ENCODE measurements at places on chromosomes 6 and 20.

DNA sequence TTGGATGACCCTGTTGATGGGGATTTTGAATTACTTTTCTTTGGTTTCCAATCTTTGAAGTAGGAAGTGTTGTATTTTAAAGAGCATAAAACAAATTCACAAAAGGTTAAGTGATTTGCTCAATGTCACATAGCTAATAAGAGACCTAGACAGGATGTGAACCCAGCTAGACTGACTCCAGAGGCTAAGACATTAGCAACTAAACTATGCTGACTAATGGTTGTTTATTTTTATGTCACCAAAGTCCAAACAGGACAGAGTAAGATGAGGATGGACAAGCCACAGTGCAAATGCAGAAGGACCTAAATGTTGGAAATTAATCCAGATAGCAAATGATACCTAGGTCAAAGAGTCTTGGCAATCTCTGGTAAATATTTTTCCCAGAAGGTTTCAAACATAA lies 38.0 kb downstream of the OGFRL1 start:
- no peak for DNase-seq

- peak; percentile 26 for DNase-seq
Measured at GRCh38 chr20:58649288-58650180, 1.5 kb upstream of the STX16 start.

DNA sequence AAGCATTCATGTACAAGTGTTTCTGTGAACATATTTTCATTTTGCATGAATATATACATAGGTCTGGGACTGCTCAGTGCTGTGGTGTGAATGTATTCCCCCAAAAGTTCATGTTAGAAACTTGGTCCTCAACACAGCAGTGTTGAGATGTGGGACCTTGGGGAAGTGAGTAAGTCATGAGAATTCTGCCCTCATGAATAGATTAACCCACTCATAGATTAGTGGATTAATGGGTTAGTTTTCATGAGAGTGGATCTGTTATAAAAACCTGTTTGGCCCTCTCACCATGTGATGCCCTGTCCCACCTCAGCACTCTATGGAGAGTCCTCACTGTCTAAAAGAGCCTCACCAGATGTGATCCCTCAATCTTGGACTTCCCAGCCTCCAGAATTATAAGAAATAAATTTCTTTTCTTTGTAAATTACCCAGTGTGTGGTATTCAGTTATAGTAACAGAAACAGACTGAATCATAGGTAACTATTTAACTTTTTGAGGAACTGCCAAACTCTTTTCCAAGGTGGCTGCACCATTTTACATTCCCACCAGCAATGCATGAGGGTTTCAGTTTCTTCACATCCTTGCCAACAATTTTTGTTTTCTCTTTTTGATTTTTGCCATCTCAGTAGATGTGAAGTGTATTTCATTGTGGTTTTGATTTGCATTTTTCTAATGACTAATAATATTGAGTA lies 45.3 kb downstream of the QRSL1 start:
- DNase-seq: no peak

GRCh38 chr20:63626424-63627128 lies at the start of gene GMEB2:
GMEB2 (minus strand) TSS chr20:63627101; CDS start chr20:63619397, 7,704 bp downstream.
- no peak for DNase-seq

DNA sequence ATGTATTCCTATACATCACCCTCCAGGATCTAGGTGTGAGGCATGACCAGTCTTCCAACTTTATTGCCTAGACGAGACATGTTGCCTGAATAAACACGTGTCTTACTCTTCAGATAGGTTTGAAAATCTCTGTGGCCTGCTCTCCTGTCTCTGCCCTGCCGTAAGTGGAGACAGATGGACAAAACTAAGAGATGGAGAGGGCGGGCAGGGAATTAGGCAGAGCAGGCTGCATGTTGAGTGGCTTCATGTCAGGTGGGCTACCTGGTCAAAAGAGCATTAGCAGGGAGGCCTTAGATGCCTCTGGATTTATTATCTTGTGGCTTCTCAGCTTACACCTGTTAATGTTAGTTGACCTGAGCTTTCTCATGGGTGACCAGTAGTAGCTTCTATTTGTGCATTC lies 59.0 kb upstream of the TULP4 start:
- DNase-seq: no peak

- no peak for DNase-seq
Measured at GRCh38 chr20:49594143-49594930, 26.4 kb upstream of the PTGIS start.

GRCh38 chr6:107689951-107690642 lies 134.0 kb downstream of the SCML4 start:
- DNase-seq: no peak

DNA sequence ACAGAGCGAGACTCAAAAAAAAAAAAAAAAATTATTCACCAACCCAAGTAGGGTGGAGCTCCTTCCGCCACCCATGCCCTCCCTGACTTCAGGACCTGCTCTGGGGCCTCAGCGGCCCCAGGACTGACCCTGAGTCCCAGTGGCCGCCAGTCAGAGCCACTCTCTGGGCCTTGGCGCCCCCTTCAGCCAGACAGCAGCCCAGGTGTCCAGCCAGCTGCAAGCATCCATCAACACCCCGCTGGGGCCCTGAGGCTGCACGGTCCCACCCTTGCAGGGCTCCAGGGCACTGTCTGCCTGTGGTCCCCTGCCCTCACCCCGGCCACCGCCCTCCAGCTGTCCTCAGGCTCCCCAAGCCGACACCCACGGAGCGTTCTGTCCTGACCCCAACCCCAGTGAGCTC lies 11.4 kb upstream of the KCNQ2 start:
- DNase-seq: no peak

GRCh38 chr20:45290677-45291355 lies 15.8 kb upstream of the RBPJL start:
- DNase-seq: peak; percentile 45

DNA sequence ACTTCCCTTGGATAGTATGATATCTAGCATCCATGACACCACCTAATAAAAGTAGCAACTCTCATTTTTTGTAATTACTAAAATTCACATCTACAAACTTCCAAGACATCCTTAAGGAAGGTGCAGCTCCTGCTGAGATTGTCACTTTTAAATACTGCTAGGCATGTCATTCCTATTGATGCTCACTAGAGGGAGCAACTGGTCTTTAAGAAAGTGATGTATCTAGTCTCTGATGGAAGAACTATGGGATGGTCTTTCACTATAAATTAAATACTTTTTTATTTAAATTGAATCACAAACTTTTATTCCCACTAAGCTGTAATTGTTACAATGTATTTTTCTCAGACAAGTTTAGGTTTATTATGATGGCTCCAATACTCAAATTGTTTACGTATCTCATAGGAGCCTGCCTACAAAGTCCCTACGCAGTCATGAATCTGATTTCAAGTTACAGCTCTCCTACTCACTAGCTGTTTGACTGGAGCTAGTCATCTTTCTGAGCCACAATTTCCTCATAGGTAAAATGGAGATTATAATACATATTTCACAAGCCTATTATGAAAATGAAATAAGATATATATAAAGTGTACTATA lies 8.1 kb upstream of the TSPYL1 start:
- peak; percentile 46 for DNase-seq

DNA sequence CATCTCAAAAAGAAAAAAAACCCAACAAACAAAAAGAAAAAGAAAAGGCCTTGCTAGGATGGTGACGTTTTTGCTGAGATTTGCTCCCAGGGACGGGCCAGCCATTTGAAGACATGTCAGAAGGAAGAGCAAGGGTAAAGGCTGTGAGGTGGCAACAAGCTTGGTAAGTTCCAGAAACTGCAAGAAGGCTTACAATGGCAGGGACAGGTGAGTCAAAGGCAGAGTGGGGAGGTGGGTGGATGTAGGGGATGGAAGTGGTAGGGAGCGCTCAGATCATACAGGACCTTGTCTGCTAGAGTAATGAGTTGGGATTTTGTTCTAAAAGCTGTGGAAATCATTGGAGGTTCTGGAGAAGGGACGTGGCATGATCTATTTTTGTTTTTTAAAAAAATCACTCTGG lies 4.3 kb downstream of the KIF3B start:
- no peak for DNase-seq

GRCh38 chr6:107129370-107129925 lies 14.1 kb upstream of the BEND3 start:
- DNase-seq: no peak

DNA sequence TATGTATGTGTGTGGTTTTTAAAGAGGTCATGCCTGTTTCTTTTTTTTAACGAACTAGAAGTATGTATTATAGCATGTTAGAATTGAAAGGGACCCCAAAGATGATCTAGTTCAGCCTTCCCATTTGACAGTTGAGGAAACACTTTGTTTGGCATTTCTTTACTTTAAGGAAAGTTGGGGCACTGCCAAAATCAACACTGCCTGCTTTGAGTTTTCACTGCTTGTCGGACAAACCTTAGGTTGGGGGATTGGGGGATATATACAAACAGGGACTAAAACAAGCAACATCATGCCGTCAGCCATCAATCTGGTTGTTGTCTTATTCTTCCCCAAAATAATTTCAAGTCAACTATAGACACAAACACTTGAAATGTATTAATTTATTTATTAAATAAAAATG lies 14.1 kb upstream of the CALHM6 start:
- no peak for DNase-seq

DNA sequence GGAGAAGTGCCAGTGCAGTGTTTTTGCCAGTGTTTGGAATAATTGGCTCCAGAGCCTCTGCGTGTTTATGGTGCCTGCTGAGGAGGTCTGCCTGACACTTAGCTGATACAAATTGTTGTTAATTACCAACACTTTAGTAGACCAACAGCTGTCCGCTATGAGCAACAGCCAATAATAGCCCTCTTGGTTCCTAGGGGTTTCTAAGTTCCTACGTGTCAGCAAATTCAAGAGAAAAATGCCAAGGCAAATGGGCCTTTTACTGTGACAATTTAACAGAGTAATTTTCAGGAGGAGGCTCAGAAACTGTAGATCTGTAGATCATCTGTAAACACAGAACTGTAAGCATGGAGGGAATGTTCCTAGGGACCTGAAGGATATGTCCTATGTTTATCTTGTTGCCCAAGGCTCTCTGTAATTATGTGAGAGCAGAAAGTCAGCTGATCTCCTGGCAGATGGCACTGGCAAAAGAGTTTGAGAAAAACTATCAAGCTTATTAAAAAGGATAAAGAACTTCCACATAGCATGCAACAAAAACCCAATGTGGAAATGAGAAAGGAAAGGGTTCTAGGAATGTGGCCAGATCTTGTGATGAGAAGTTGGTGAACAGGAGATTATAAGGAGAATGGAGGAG lies 157.7 kb downstream of the GJA1 start:
- no peak for DNase-seq

- DNase-seq: peak; percentile 19
Measured at GRCh38 chr6:141484711-141485110, 648.0 kb upstream of the GJE1 start.

DNA sequence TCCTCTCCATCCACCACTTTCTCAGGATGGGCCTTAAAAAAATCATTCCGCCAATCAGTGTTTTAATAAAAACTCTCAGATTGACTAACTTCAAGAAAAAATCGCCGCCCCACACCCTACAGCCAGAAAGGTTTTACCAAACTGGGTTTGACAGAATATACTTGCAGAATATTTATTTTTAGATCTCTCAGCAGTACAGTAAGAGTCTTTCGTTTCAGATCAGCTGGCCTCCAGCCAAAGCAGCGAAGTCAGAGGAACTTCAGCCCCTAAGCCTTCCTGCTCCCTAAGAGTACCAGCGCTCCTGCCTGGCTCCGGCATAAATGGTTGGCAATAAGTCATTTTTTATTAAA lies 24.7 kb downstream of the TBC1D7 start:
- DNase-seq: no peak

GRCh38 chr20:38890497-38890818 lies 35.8 kb upstream of the FAM83D start:
- DNase-seq: no peak

DNA sequence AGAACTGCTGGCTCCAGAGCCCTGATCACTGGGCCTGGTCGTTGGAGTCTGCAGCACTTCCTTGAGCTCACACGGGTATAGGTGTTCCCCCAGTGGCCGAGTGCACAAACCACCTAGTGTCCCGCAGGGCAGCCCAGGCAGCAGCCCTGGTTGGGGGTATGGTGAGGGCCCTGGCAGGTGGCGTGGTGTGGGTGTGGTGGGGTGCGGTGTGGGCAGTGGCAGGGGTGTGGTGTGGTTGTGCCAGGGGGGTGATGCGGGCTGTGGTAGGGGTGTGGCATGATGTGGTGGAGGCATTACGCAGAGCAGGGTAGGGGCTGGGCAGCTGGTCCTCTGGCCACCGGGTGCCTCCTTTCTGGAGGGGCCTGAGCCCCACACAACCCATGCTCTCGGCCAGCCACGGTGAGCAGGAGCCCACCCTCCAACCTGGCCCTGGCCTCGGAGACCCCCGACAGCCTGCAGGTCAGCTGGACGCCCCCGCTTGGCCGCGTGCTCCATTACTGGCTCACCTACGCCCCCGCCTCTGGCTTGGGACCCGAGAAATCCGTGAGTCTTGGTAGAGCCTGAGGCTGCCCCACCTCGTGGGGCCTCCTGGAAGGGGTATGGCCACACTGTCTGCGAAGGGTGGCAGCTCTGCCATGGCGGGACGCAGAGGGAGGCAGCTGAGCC lies 20.5 kb downstream of the COL20A1 start:
- DNase-seq: no peak

- no peak for DNase-seq
Measured at GRCh38 chr6:98927534-98927933, 20.2 kb downstream of the FBXL4 start.

DNA sequence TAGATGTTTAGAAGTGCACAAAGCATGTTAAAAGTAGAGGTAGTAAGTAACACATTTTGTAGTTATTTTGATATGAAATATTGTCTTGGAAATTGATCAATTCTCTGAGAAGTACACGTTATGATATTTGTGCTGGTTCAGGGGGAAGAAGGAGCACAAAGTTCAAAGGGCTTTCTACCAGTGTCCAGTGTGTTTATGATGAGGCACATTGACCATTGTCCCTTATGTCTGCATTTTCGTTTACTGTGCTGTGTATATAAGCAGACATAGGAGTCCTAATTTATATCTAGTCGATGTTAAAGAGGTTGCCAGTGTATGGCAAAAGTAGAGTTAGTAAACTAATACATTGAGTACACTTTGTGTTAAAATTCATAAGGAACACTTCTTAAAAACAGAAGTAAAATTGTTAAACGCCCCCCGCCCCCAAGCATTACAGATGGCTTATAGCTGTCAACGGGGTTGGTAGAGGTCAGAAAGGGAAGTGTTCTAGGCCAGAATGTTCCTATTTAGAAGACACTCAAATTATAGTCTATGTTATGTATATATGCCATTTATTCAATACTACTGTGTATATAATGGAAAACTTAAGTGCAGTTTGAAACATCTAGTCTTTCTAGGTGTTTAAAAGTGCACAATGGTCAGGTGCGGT lies 13.3 kb upstream of the HMGN4 start:
- no peak for DNase-seq

GRCh38 chr6:121559611-121560269 lies 124.3 kb downstream of the GJA1 start:
- no peak for DNase-seq

DNA sequence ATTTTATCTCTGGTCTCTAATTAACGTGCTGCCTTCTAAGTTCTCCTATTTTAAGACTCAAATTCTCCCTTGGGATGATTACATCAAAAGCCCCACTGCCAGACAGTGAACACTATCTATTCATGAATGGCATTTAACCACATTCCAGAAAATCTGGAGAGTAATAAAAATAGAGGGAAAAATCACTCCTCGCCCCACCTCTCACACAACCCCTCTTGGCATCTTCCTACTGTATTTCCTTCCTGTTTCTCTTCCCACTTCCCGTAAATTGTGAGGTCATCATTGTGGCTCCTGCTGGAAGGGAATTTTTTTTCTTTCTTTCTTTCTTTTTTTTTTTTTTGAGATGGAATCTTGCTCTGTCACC lies 31.5 kb downstream of the RAB44 start:
- DNase-seq: no peak

Measured in central memory CD4-positive, alpha-beta T cell (primary cell).